Astrocyte of the spinal cord (primary cell): ENCODE measurements at places on chromosomes 2 and 18.
A peak's percentile ranks its signal among the peaks of the same experiment; 100 is the strongest.

DNA sequence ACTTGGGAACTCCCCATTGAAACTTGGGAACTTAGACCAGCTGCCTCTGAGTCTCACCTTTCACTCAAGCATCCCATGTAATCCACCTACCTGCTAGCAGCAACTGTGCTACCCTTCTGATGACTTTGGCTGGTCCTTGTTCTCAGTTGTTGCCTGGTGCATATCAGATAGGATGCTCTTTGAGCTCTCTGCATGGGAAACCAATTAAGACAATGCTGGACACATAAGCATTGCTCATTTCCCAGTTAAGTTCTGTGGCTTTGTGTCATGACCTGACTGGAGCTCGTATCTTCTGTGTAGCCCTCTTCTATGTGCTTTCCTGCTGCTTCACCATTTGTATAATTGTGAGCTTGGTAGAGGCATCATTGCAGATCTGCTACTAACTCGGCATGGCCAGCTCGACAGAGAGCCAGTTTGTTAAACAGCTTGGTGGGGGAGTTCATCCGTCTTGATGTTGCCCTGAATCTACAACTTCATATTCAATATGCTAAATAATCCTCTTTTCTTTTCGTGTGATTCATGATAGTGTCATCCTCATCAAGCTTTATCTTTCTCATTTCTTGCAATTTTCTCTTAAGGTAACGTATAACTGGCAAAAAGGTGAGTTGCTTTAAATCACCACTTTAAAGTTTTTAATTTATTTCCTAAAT lies 447.5 kb upstream of the SLC14A2 start:
- peak; percentile 70 for DNase-seq

DNA sequence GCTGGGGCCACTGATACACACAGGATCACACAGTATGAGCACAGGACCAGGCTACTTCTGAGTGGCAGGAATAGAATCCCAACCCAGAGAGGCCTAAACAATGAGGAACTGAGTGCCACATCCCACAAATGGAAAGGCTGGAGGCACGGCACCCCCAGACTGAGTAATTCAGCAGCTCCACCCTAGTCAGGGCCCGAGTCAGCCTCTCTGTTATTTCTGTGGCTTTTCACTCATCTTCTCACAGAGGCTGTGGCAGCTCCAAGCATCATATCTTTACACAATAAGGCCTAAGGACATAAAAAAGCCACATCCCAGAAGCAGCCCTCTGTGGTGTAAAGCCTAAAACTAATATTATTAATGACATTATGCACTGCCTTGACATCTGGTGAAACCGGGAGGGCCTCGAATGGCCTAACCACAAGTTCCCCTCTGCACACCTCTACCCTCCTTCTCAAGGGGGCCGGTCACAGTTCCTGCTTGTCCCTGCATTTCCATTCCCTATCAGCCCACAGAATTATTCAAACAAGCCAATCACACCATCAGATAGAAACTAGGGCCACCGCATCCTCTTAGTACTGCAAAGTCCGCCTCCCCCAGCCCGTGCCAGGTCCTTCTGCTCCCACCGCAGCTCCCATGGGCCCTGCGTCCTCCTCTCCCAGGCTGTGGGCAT lies 12.5 kb upstream of the MAL start:
- DNase-seq: no peak

DNA sequence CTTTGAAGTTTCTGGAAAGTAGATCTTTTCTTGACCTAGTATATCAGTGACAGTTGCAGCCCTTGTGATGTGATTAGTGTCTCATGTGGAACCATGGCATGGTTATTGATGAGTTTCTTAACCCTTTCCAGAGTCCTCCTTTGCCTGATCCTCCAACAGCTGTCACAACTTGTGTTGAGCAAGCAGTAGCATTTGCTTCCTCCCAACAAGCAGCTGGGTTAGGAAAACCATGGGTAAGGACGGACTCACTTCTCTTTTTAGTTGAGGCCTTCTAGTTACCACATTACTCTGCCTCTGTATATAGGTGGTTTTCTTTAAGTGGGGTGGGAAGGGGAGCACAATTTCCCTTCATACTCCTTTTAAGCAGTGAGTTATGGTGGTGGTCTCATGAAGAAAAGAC lies 96.3 kb downstream of the XRCC5 start:
- no peak for DNase-seq

DNA sequence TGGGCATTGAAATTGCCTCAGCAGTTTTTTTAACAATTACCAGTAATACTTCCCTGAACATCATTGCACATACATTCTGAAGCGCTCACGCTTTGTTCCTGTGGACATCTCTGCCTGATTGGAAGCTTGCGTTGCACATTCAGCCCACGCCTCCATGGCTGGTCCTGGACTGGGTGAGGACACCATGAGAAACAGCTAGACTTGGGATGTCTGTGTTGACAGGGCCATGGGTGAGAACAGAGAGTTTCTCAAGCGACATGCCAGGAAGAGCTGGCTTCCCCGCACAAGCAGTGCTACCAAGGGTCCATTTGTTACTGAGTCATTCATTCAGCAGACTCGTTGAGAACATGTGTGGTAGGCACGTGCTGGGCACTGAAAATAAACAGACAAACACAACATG lies 166.3 kb downstream of the GBX2 start:
- no peak for DNase-seq

GRCh38 chr2:74317701-74318100 lies 25.5 kb downstream of the SLC4A5 start:
- DNase-seq: no peak

DNA sequence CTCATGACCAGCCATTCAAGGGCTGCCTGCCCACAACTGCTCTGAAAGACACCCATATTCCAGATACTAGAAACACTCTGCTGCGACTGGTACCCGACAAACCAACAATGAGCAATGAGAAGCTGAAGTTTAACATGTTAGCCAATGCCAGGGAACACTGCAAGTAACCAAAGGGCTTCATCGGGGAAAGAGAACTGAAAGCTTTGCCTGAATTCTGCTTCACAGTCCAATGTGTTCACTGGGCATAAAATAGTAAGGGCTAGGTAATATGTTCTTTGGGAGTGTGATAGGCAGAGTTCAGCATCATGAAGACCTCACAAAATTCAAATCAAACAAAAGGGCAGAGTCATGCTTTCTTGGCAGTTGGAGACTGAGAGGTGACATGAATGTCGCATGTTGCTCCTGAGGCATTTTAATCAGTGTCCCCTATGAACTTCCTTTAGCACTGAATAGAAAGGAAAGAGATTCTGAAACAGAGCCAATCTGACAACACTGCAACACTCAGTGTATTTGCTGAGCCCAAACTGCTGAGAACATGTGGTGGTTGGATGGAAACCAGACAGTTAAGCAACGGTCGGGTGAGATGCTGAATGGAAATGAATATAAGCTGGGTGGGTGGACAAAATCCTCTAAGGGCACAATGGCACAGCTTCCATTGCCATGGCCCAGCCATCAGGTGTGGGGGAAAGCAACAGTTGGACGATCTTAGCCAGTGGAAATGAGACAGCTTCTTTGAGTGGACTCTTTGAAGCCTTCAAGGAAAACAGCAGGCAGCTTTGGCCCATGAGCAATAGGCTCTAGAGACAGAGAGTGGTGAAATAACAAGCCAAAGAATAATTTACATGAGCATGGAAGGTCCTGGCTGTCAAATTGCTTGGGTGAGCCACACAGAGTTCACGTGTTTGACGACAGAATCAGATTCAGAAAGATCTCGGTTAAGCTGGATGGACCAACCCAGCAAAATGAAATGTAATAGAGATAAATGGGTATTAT lies 277.5 kb downstream of the AFF3 start:
- no peak for DNase-seq

DNA sequence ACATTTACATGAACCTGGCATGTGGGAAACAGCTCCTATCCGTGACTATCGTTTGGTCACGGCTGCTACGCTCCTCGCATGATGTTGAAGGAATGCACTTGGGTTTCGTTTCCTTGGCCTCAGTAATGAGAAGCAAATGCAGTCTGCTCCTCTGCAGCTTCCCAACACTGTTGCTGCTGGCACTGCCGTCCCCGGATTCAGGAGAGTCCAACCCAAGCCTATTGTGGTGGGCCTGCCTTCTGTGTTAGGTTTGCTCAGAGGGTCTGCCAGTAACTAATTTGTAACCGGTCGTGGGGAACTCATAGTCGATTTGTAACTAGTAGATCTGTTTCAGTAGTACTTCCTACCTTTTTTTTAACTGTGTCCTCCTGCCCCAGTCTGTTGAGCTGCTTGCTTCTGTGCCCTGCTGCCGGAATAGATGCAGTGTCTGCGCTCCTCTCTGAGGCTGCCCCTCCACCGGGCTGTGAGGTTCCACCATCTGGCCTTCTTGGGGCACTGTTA lies 58.4 kb downstream of the WDSUB1 start:
- DNase-seq: peak; percentile 66

DNA sequence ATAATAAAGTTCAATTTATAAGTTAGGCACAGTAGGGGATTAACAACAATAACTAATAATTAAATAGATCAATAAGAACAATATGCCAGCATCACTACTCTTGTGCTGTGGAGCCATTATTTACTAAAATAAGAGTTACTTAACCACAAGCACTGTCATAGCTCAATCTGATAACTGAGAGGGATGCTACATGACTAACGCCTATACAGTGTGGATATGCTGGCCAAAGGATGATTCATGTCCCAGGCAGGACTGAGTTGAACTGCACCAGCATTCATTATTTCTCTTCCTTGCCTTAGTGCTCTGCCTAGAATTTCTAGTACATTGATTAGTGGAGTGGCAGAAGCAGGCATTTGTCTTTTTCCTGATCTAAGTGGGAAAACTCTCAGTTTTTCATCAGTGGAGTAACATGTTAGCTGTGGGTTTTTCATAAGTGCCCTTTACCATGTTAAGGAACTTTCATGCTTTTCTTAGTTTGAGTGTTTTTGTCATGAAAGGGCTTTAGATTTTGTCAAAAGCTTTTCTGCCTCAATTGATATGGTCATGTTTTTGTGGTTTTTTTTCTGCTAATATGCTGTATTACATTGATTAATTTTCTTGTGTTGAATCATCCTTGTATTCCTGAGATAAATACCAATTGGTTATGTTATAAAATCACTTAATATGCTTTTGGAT lies 21.7 kb downstream of the KIAA1328 start:
- DNase-seq: peak; percentile 85

DNA sequence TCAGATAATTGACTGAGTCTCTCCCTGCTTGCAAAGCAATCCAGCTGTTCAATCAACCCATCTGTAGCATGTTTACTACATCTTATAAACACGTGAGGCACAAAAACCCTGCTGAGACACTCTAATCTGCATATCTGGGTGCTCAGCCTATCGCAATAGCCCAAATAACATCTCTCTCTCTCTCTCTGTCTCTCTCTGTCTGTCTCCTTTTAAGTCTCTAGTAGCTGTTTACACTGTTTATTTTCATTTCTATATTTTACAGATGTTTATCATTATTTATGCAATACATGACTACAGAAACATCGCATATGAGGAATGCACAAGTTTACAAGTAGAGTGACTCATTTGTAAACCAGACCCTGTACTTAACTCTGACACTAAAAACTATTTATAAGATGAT lies 422.1 kb upstream of the DSEL start:
- no peak for DNase-seq

DNA sequence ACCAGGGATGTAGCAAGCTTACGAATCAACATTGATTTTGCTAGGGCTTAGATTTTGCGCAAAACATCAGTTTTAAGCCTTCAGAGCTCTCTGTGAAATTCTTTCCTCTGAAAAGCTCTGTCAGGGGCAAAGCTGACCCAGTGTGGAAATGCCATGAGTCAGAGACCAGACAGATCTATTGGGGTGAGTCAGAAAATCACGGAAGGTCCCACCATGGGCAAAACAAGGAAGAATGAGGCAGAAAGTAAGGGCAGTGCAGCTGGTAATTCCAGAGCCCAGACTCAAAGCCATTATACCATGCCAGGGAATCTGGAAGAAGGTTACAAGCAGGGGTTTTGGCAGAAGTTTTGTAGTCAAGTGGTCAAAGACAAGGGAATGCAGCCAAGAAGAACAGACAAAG lies 256.6 kb upstream of the CTAGE1 start:
- DNase-seq: peak; percentile 96

GRCh38 chr2:212939777-212940531 lies 211.5 kb downstream of the IKZF2 start:
- DNase-seq: no peak

- DNase-seq: no peak
Measured at GRCh38 chr2:147538088-147538487, 306.7 kb upstream of the ACVR2A start.

DNA sequence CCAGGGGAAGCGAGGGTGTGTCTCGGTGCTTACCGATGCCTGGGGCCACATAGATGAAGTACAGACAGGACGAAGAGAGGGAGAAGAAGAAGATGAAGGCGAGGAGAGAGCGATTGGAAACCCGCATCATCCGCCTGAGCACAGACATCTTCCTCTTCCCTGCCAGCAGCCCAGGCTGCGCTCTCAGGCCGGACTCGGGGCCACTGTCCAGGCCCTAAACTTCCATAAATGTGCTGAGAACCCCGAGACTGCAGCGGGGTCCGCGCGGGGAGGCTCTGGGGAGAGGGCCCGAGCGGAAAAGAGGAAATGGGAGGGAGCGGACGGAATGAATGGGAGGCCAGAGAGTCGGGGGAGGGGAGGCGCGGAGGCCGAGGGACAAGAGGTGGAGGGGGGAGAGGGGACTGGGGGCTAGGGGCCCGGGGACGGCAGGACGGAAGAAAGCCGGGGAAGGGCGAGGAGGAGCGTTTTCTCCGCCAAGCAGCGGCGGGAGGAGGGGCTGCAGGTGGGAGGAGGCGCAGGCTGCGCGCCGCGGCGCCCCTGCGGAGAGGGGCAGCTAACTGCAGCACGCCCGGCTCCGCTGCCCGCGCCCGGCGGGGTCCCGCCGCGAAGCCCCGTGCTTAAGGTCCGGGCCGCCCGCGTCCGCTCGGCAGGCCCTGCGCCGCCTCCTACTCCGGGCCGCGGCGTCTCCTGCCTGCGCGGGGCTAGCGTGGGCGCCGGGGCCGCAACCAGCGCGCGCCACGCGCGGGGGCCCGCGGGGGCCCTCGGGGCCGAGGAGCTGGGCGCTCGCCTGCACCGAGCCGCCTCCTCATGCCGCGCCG lies at the start of gene B4GALT6:
TSS of gene B4GALT6 (minus strand) at position 303 of the 818 bp plus-strand sequence. CDS start at position 148, 155 bp downstream.
- peak; percentile 43 for DNase-seq

GRCh38 chr2:46569766-46570165 lies 90.4 kb downstream of the TMEM247 start:
- DNase-seq: no peak

GRCh38 chr2:235504441-235505180 lies 10.8 kb downstream of the AGAP1 start:
- no peak for DNase-seq

GRCh38 chr18:31835528-31836133 lies 75.0 kb upstream of the SLC25A52 start:
- peak; percentile 31 for DNase-seq

DNA sequence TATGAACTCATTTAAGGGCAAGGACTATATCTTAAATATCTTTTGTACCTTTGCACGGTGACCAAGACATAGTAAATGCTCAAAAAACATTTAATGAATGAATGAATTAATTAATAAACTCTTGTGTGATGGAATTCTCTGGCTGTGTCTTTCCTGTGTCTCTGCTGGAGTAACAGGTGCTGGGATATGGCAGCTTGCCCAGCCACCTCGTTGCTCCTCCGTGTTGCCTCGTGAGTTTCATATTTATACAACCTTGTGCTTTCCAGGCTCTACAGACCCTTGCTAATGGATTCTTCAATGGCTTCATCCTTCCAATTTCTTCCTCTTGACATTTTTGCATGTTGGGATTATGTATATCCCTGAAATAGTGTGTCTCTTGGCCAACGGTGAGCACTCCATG lies 30.4 kb downstream of the CTAGE1 start:
- no peak for DNase-seq

- DNase-seq: no peak
Measured at GRCh38 chr2:152632736-152633135, 84.5 kb downstream of the PRPF40A start.

GRCh38 chr2:209592106-209592505 lies 168.3 kb downstream of the MAP2 start:
- DNase-seq: no peak

- DNase-seq: no peak
Measured at GRCh38 chr2:120963997-120964705, 228.5 kb downstream of the GLI2 start.
